ENCODE measurements at places on chromosomes 6 and 20.

- DNase-seq: no peak
Observed at GRCh38 chr20:21399005-21399475, 1.7 kb upstream of the NKX2-4 start.

DNA sequence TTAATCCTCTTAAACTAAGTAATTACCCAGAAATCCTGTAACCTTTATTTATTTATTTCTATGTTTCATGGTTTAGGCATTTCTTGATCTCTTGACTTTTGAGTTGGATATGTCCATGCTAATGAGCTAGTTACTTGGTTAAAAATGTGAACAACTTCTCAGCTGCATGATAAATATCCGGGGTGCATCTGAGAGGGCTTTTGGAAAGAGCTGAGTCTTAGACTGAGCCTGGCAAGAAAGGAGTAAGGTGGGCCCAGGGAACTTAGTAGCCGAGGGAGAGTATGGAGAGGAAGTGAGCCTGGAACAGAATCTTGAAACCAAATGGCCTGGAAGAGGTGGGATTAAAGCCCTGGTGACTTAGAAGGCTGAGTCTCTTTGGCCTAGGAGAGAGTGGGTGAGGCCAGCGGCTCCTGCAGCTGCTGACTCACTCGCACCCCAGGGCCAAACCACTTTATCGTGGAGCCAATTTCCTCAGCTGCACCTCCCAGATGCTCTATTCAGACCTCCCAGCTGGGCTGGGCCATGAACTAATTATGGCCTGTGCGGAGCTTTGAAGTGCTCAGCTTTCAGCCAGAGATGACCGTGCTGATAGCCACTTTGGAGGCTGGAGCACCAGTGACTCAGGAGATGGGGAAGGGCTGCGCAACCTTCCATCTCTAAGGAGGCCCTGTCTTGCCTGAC, 19.1 kb downstream of the TGM3 start:
- DNase-seq: no peak

- DNase-seq: no peak
Observed at GRCh38 chr6:150527100-150527499, 72.6 kb upstream of the PLEKHG1 start.

DNA sequence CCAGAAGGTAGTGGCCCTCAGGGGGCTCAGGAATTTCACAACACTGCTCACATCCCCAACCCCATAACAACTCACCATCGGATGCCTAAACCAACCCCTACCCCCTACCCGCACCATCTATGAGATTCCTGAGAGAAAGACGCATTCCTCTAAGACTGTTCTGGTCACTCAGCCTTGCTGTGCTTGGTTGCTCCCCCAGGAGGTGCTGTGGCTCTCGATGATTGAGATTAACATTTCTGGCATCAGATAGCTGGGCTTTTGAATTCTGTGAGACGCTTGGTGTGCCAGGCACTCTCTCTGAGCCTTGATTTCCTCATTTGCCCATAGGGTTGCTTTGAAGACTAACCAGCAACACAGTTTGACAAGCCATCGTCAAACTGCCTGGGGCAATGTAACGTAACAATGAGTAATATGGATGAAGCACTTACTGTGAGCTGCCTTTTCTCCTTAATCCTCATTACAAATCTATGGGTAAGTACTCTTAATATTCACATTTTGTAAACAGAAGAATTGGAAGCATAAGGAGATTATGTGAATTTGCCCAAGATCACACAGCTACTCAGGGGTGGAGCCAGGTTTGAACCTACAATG, 978 bp downstream of the WFDC6 start:
- DNase-seq: no peak

DNA sequence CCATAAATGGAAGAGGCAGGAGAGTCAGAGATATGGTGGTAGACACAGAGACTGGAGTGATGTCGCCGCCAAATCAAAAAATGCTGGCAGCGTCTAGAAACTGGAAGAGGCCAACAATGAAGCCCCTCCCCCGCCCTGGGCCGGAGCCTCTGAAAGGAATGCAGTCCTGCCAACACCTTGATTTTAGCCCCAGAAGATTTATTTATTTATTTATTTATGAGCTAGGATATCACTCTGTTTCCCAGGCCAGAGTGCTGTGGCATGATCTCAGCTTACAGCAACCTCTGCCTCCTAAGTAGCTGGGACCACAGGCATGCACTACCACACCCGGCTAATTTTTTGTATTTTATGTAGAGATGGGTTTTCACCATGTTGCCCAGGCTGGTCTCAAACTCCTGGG, 82.6 kb upstream of the CCDC167 start:
- no peak for DNase-seq

DNA sequence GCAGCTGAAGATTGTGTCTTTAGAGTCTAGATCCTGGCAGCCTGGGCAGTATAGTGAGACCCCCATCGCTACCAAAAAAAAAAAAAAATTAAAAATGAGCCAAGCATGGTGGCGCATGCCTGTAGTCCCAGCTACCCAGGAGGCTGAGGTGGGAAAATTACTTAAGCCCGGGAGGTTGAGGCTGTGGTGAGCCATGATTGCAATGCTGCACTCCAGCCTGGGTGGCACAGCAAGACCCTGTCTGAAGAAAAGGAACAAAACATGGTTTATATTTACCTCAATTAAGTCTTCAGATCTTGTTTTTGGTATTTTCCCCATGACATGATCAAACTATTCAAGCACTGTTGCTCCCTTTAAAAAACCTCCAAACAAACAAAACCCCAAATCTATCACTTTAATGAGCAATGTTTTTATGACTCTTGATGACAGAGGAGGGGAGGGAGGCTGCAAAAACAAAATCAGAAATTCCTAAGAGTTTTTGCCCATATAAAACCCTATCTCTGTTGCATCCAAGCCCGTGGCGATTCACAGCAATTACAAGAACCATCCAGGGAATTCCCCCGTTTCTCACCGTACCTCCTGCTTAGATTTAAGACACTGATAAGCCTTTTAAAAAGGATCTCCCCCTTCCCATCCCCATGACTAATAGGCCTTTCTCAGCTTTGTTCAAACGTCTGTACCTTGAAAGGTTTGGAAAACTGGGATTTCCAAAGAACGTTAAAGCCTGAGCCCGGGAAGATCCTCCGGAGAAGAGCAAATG, 259.9 kb downstream of the BMP7 start:
- no peak for DNase-seq

GRCh38 chr6:170529839-170530469, 23.2 kb downstream of the PSMB1 start:
- peak; percentile 36 for DNase-seq

- peak; percentile 7 for DNase-seq
Observed at GRCh38 chr6:89117211-89118108, at the start of gene SRSF12. Gene SRSF12 (minus strand): TSS chr6:89118071. CDS start chr6:89117887, 184 bp downstream.

DNA sequence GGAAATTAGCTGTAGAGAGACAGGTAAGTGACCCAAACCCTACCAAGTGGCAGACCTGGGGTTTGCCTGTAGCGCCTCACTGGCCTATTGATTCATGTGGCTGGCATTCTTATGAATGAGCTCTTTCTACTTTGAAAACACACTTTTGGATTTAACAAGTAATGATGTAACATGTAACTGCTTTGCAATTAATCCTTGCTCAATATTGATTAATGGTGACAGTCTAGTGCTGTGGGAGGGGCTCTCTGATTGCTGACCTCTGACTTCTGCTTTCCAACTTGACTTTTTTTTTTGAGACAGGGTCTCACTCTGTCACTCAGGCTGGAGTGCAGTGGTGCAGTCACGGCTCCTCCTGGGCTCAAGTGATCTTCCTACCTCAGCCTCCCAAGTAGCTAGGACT, 82.7 kb downstream of the TIAM2 start:
- no peak for DNase-seq

DNA sequence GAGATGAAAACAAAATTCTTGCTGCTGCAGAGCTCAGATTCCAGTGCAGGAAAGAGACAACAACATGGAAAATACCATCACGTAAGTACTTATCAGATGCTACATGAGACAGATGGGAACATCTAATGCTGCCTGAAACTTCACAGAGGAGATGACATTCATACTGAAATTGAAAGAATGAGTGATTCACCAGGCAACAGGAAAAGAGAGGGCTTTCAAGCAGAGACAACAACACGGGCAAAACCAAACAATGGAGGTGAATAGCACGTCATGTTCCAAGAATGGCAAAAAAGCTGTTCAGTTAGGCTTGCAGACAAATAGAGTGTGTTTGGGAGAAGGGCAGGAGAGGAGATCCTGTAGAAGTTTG, 39.3 kb downstream of the GTF2H5 start:
- no peak for DNase-seq

GRCh38 chr6:16375206-16375605, 136.8 kb downstream of the GMPR start:
- no peak for DNase-seq

GRCh38 chr6:123089226-123089625, 93.2 kb downstream of the CLVS2 start:
- no peak for DNase-seq

DNA sequence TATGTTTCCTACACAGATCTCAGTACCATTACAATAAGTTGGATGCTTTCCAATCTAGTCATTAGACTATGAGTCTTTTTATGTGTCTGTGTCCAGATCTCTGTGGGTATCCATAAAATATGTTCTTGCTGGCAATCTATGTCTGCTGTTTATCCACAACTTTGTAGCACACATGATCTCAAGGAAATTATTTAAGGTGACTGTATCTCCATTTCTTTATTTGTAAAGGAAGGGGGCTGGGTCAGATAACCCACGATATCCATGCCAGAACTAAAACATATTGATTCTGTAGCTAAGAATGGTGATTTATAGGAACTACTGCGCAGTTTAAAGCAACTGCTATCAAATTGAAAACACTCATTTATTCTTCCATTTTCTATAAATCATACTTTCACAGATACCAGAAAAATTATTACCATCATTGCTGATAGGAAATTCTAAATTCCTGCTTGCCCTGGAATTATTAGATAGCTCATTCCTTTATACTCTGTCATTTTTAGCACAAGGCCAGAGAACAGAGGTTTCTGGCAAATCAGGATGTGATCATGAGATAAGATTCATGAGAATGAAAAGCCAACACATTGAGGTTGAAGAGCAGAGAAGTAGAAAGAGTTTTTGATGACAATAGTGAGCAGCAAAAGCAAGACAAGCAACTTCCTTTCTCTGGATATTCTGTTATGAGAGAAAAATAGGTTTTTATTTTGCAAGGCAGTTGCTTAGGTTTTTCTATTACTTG, 851.4 kb upstream of the CITED2 start:
- DNase-seq: no peak

DNA sequence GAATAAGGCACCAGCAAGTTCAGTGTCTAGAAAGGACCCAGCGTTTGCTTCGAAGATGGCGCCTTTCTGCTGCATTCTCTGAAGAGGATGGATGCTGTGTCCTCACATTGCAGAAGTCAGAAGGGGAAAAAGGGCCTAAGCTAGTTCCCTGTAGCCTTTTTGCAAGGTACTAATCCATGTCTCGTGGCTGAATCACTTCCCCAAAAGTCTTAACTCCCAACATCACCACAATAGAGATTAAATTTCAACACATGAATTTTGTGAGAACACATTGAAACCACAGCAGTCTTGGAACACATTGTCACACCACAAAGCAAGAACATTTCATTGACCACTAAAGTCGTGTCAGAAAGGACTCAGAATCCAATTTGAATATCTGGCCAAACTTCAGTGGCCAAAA, 42.1 kb downstream of the KLHL31 start:
- DNase-seq: no peak

DNA sequence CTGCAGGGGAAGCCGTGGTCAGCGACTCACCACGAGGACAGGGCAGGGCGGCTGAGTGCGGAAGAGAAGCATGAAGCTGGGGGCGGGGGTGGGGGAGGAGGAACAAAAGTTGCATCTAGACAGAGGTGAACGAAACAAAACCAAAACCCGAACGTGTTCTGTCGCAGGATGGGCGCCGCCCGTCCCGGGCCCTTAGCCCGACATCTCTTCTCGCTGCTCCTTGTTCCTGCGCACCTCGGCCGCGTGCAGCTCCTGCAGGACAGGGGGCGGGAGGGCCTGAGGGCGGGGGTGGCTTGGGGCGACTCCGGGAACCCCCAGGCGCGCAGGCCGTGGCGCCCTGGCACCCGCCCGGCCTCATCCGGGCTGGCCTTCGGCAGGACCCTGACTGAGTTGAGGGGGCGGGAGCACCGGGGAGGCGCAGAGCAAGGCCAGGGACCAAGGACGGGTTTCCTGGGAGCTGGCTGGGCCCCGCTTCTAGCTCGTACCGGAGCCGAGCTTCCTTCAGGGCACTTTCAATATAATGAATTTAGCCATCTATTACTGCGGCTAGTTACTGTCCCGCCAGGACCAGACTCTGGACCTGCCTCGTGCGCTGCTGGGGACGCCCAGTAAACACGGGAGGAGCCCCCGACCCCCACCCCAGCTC, 12.0 kb downstream of the STMN3 start:
- DNase-seq: no peak

- DNase-seq: no peak
Observed at GRCh38 chr20:62846166-62846890, 15.3 kb downstream of the TCFL5 start.

DNA sequence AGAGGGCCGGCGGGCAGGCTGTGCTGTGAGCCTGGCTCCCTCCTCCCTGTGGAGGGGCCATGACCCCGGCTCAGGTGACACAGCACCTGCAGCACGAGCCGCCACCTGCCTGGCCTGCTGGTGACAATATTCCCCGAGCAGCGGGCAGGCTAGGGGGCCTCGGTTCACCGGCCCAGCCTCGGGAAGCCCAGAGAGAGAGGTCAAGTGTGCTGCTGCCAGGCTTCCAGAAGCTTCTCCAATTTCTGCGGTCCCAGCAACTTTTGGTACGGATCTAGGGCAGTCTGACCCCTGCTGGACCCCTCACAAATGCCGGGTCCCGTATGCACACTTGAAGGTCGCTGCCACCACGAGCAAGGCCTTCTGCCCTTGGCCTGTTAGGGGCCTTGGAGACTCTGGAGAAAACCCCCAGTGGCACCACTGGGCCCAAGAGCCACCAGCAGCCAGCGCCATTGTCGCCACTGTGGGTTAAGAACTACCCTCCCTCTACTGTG, 38.6 kb upstream of the NOL4L start:
- DNase-seq: no peak

DNA sequence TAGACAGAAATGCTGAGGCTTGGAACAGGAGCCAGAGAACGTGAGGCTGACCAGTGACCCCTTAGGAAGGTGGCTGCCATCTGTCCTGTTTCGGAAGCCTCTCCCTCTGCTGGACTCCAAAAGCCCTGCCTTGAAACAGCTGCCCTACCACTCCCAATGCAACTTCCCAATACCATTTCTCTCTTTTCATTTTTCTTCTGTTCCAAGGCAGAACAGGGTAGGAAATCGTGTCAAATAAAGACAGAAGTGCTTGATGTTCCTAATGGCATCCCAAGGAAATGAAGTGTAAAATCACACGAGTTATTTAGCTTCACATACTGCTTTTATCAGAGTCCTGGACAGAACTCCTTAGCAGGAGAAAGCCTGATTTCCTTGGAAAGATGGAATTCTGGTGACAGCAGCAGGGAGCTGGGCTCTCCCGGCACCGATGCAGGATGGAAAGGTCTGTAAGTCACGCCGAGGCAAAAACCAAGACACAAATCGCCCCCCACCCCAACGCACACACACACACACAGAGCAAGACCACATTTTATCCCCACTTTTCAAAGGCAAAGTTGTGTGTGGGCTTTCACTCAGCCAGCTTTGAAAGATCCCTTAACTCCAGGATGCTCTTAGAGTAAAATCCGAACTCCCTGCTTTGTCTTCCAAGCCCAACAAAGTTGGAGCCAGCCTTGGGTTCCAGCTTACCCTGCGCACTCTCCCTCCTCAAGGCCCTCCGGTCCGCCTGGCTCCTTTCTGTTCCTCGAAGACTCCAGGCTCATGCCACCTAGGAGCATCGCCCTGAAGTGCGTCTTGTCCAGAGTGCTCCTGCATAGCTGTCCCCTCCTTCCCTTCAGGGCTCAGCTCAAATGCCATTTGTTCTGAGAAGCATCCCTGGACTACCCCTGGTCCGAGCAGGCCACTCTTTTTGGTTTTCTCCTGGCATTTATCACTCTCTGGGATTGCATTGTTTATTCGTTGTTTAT, 11.6 kb upstream of the STX16 start:
- no peak for DNase-seq

Data from activated T-helper 1 cell treated with anti-CD3 and anti-CD28 coated beads, Interleukin-2, amount 50 U/mL, for 16 hours (primary cell).